ENCODE measurements at places on chromosomes 4 and X.

GRCh38 chr4:24475756-24476155 is 108.6 kb downstream of the DHX15 start:
- no peak for DNase-seq

DNA sequence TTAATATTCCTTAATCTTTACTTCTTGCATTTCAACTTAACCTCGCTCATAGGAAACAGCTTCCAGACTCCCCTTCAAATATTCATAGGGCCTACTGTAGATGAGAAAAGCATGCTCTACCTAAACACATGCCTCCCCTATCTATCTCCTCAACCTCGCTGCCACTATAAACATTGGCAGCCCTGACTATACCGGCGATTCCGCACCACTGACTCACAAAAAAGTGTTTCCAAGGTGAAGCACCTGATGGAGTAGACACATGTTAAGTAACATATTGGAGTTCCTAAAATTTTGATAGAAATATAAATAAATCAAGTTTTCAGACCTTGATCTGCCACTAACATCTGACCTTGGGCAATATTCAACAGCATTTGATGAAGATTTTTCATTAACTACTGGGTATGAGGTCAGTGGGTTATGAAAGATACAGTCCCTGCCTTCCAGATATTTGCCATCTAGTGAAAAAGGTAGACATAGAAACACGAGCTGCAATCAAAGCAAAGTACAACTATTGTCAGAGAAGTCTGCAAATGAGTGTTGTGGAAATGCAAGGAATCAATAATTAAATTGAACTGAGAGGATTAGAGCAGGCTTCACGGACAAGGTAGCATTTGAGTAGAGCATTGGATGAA is 184.2 kb downstream of the MAML3 start:
- DNase-seq, result no peak

GRCh38 chr4:123497340-123497739 is 100.7 kb downstream of the SPRY1 start:
- DNase-seq, result no peak

DNA sequence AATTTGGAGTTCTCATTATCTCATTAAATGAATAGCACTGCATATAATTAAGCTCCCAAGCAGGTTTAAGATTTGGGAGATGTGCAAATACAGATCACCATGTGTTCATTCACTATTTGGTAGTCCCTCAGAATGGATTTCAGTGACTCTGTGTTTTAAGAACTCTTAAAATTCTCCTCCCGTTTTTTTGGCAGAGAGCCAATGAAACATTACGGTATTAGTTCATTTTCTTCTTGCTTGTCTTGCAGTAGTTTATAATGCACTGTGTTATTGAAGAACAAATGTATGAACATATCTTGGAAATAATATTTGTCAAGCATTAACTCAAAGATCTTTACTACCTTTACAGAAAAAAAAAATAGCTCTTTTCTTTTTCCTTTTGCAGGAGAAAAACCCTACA is 32.7 kb downstream of the KLF3 start:
- DNase-seq, result no peak

- DNase-seq, result no peak
Observed at GRCh38 chrX:23194885-23195554, 139.6 kb upstream of the PTCHD1 start.

DNA sequence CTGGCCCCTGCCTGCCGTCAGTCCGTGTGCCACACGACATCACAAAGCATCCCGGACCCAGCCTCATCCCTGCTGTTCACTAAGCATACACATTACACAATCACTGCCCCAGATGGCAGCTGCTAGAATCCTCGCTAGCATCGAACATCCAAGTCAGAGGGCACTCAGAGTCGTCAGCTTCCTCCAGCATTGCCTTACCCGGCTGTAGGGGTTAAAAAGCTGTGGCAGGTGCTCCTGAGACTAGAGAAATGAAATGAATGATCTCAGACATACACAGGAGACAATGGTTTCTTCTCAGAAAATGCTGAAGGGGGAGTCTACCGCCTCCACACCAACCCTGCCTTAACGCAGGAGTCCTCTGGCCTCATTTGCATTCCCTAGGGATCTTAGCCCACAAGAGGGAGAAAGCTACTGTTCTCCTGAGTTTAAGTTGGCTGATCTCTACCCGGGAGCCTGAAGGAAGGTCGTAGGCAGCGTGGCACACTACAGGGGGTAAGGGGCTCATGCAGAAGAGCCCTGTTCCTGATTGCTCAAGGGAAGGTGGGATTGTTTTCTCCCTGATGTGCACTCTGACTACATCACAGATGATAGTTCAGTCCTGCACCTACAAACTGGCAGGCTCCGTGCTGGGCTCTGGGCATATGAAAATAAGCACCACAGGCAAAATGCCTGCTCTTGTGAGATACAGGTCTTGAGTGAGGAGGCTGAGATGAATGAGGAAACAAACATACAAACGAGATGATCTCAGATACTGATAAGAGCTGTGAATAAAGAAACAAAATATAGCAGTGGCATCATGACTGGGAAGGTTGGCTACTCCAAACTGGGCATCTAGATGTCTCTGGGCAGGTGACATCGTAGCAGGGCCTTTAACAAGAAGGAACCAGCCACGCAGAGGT is 2.6 kb upstream of the KIAA0232 start:
- DNase-seq, result no peak

DNA sequence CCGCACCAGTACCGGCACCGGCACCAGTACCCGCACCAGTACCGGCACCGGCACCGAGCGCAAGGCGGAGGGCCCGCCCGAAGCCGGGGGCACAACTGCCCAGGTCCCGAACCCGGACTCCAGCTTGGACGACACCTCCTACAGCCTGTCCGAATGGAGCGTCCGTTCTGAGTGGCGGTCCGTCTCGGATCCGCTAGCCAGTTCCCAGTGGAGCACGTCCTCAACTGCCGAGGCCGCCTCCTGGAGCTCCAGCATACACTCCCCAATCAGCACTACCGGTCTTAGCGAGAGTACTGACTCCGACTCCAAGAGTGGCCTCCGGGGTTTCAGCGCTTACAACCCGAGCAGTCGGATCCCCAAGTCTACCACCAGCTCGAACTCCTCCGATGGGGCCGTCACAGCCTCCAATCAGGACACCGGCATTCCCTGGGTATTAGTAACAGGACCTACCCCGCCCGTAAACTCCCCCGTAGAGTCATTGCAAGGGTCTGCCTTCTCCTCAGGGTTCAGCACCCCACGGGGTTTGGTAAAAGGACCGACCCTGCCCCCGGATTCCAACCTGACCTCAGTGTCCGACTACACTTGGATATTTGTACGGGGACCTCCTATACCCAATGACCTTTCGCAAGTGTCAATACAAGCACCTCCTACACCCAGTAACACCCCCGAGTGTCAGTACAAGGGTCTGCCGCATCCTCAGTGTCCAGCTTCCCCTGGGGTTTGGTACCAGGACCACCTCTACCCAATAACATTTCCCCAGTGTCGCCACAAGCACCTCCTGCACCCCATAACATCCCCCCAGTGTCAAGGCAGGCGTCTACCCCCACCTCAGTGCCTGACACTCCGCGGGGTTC is 721 bp upstream of the MAOA start:
- DNase-seq, result no peak

GRCh38 chr4:159273841-159274240 is 171.0 kb downstream of the RAPGEF2 start:
- DNase-seq, result no peak

- DNase-seq, result peak; percentile 21
Observed at GRCh38 chr4:141350122-141350905, 129.6 kb downstream of the ZNF330 start.

DNA sequence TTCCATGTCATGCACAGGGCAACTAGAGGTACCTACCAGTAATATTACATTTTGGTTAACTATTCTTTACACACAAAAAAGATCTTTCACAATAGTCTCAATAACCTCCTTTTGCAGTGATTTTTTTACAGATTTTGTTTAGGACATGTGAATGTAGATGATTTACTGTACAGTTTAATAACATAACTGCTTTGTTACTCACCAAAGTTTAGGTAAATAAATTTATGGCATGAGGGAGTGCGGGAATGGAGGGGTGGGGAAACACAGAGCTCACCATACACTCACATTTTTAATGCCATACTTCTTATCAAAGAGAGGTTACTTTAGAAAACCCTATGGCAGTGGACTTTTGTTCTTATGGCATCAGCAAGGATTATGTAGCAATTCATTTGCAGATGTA is 93.1 kb upstream of the TEX13A start:
- no peak for DNase-seq

DNA sequence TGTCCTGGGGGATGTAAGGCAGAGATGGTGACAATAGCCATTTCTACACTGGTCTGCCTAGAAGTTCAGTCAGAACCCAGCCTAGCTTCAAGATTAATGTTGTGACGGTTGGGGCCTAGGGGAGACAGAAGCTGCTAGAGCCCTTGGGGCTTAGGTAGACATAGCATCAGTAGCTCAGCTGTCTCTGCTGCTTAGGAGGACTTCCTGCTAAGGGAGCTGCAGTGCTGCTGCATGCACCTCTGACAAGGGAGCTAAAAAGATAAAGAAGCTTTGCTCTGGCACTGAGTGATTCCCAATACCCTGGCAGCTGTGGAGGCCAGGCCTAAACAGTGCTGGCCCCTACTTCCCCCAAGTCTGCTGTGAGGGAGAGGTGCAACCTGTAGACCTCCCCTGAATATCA is 116.0 kb downstream of the CT47B1 start:
- DNase-seq, result no peak

GRCh38 chr4:181323061-181323460 is 920.1 kb upstream of the TENM3 start:
- no peak for DNase-seq

GRCh38 chr4:17096692-17097091 is 198.2 kb upstream of the LDB2 start:
- no peak for DNase-seq

- no peak for DNase-seq
Observed at GRCh38 chr4:108168160-108168670, 517 bp downstream of the LEF1 start.

DNA sequence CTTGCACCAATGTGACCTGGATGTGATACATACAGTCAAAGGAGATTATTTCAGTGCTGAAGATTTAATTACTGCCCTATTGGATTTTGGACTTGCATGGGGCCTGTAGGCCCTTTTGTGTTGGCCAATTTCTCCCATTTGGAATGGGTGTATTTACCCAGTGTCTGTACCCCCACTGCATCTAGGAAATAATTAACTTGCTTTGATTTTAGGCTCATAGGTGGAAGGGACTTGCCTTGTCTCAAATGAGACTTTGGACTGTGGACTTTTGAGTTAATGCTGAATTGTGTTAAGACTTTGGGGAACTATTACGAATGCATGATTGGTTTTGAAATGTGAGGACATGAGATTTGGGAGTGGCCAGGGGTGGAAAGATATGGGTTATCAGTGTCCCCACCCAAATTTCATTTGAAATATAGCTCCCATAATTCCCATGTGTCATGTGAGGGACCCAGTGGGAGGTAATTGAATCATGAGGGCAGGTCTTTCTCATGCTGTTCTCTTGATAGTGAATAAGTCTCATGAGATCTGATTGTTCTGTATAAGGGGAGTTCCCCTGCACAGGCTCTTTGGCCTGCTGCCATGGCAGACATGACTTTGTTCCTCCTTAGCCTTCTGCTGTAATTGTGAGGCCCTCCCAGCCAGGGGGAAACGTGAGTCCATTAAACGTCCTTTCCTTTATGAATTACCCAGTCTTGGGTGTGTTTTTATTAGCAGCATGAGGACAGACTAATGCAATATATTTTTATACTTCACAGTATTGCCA is 362.2 kb upstream of the SPANXN4 start:
- DNase-seq, result no peak

- peak; percentile 5 for DNase-seq
Observed at GRCh38 chr4:83282049-83282535, 2.5 kb downstream of the COQ2 start.

All from NCI-H1105 (cell line).